Mucosa of gallbladder (tissue), 1 donor: ENCODE measurements at places on chromosomes 6 and 20. TPM values are rescaled to one million over a fixed set of nuclear protein-coding genes. Genes with fewer than 3 reads are reported as not detected.

DNA sequence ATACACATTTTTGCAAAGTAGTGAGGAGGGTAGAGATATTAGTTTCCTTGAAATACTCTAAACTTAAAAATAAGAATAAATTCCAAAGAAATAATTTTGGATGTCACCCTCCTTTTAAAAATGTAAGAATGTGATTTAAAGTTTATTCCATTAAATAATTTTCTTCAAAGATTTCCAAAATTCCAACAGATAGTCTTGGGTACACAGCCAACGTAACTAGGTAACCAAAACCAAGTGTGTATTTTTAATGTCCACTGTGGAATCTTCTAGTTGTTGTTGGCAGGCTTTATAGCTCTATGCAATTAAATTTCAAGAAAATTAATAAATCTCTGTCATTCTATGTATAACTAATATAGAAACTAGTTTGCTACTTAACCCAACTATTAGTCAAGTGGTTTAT is 101.3 kb downstream of the COL21A1 start:
- DNase-seq = no peak

GRCh38 chr20:53488775-53489272 is 104.8 kb downstream of the ZNF217 start:
- DNase-seq = no peak

DNA sequence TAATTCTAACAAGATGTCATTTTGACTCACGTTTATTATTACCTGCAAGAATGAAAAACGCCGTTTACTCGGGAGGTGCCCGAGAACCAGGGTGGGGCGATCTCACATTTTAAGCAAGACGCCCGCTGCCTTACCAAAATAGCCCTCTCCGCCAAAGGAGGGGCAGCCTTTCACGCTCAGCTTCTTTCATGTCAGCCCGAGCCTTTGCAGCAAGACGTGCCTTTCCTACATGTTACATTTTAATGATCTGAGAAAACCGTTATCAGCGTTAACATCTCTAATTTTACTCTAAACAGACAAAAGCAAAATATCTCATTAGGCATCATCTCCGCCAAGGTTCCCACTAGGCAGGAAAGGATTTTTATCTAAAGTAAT is 2.0 kb downstream of the BACH2 start:
- no peak for DNase-seq

DNA sequence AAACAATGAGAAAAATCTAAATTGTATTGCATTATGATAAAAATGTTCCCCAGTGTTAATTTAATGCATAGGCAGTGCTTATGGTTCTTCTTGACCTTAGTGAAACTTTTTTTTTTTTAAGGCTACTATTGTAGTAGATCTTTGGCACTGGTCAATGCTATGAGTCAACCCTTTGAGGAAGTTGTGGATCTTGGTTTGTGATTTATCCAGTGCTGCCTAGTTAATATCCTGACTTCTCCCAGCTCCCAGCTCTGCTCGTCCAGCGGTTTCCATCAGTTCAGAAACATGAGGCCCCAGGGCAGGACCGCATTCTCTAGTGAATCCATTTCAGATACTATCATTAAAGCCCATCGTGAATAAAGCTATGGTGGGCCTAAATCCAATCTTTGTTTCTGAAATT is 364.5 kb upstream of the JARID2 start:
- no peak for DNase-seq

DNA sequence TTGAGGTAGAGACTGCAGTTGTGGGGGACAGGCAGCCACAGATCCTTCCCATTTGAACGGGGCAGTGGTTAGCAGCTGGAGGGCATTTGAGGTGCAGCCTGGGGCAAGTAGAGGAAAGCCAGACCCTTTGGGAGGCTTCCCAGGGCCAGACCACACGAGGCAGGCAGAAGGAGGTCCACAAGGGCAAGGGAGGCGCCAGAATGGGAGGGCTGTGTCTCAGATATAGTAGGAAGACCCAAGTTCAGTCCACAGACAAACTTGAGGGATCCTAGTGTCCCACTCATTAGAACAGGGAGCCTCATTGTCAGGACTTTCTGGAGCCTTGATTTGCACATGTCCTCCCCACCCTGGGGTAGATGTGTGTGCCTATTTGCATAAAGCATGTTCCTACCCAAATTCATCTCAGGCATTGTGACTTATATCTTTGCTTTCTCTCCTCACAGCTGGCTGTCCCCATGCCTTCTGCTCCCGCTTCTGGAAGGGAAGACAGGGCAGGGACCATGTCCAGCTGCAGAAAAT is 166.0 kb downstream of the VEGFA start:
- no peak for DNase-seq

GRCh38 chr6:170000071-170000843 is 248.8 kb downstream of the ERMARD start:
- no peak for DNase-seq

DNA sequence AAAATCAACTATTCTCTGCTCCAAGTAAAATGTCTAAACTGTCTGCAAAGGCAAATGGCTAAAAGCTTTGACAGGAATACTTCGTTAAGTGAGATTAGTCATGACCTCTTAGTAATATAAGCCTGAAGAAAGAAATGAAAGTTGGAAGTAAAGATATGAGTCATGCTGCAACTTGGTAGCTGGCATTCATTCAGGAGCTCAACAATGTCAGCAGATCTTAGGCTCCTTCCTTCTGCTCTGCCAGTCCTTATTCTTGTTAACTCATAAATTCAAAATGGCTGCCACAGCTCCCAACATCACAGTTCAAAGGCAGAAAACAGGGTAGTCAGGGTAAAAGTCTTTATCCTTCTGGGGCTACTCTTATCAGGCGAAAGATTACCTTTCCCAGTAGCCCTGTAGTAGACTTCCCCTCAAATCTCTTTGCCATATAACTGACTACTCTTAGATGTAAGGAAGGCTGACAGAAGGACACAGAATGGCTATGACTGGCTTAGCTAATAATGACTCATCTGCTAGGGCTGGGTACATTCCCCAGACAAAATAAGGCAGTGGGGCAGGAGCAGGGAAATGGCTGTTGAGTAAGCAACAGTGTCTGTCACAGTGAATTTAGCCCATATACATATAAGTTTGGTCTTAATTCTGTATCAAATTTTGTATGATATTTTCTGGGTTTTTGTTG is 24.4 kb upstream of the C6orf62 start:
- peak; percentile 39 for DNase-seq

- no peak for DNase-seq
Observed at GRCh38 chr20:24809606-24810005, 139.5 kb upstream of the CST7 start.

GRCh38 chr20:25341716-25342680 is 48.6 kb downstream of the ABHD12 start:
- no peak for DNase-seq

- DNase-seq = no peak
Observed at GRCh38 chr20:51622004-51622874, 79.7 kb upstream of the NFATC2 start.

DNA sequence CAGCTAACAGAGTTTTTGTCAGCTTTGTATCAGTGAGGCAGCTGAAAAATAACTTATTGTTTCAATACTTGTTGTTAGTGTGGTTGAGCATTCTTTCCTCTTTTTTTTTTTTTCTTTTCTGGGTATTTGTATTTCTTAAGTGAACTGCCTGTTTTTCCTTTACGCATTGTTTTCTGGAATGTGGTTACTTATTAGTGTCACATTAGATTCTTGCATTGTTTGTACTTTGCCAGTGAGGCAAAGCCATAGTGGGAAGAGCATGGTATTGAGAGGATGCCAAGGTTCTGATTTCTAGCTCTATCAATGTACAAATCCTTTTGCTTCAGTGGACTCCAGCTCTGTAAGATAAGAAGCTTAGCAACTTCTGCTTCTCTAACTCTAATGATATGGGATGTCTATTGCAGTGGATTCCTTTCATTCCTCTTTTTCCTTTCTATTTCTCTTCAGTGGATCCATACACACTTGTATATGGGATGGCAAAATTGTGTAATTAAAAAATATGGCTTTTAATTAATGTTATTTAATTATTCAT is 3.9 kb downstream of the CDKAL1 start:
- no peak for DNase-seq

The UTRN gene
- total RNA-seq = 107 TPM

The CPXM1 gene
- total RNA-seq = 6.8 TPM

The CUL7 gene
- 29.5 TPM for total RNA-seq

The TREM2 gene
- 26.7 TPM for total RNA-seq
